CD4-positive, alpha-beta T cell treated with Interleukin-4 for 1 hour (primary cell): ENCODE measurements at places on chromosomes 11 and 22.

- peak; percentile 56 for DNase-seq
Measured at GRCh38 chr11:67117672-67118180, 1.3 kb upstream of the KDM2A start.

GRCh38 chr11:125327518-125328224, 163.1 kb downstream of the PKNOX2 start:
- DNase-seq = no peak

- DNase-seq = no peak
Measured at GRCh38 chr22:49723478-49724029, 104.1 kb downstream of the BRD1 start.

DNA sequence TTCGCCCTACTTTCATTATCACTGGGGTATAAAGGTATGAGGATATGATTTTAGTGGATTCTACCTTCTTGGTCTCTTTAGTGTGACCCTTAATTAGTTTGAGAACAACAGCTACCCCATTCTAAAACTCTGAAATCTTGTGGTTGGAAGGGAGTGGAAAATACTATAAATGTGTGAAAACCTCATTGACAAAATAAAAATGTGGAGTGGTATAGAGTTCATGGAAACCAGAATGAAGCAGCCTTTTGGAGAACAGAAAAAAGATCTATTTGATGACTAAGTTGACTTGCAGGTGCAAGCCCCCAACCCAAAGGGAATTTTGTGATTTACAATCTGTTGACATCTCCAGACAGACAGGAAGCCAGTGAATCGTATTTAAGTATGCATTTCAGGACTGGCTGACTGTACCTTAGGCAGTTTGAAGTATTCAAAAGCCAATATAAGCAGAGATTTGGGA, 75.8 kb downstream of the GAS2 start:
- no peak for DNase-seq

- no peak for DNase-seq
Measured at GRCh38 chr11:114148013-114148382, 88.5 kb downstream of the ZBTB16 start.
